ENCODE measurements at places on chromosomes 2 and 18. TPM values are rescaled to one million over a fixed set of nuclear protein-coding genes. Genes with fewer than 3 reads are reported as not detected.

Gene FAP
- not detected for total RNA-seq

Gene AGXT
- not detected for total RNA-seq

Gene ONECUT2
- 0.32 TPM for total RNA-seq

Gene HOXD13
- total RNA-seq, result 0.24 TPM

Gene MSTN
- not detected for total RNA-seq

Gene SCRN3
- 15.3 TPM for total RNA-seq

Gene NIF3L1
- total RNA-seq, result 42.6 TPM

Gene RNF181
- total RNA-seq, result 191 TPM

Gene FSHR
- not detected for total RNA-seq

Gene C2orf42
- total RNA-seq, result 7.0 TPM

Gene PPP1CB
- 136 TPM for total RNA-seq

Gene MOCOS
- 2.7 TPM for total RNA-seq

Gene LDAH
- total RNA-seq, result 18.0 TPM

Gene CDK5R2
- 2.3 TPM for total RNA-seq

Gene MYO3B
- total RNA-seq, result not detected

Gene IL1R2
- total RNA-seq, result 0.63 TPM

Gene C2orf49
- total RNA-seq, result 18.7 TPM

Gene MRPL33
- 311 TPM for total RNA-seq

Gene PLB1
- 1.8 TPM for total RNA-seq

Gene ZBTB7C
- total RNA-seq, result not detected

Gene GPR35
- 1.1 TPM for total RNA-seq

Gene PDE11A
- total RNA-seq, result 0.44 TPM

Gene RAX
- total RNA-seq, result not detected

Gene SPOPL
- 4.3 TPM for total RNA-seq

Gene RPRM
- 0.09 TPM for total RNA-seq

Gene UNC80
- total RNA-seq, result not detected

Gene REG1B
- not detected for total RNA-seq

Gene GREB1
- 3.7 TPM for total RNA-seq

Gene GCKR
- 0.41 TPM for total RNA-seq

Gene RIT2
- not detected for total RNA-seq

Gene SMIM21
- not detected for total RNA-seq

Gene LYG1
- 2.4 TPM for total RNA-seq

Gene GCG
- total RNA-seq, result not detected

Gene RANBP2
- 29.3 TPM for total RNA-seq

Gene MYO7B
- 0.19 TPM for total RNA-seq

Gene IL36B
- total RNA-seq, result 0.37 TPM

Gene LTBP1
- 23.2 TPM for total RNA-seq

Gene TMEM247
- total RNA-seq, result not detected

Gene PUM2
- 40.4 TPM for total RNA-seq

Gene OXER1
- not detected for total RNA-seq

Gene DYNAP
- not detected for total RNA-seq

Gene MLPH
- 326 TPM for total RNA-seq

Gene CCDC85A
- 0.12 TPM for total RNA-seq

Gene THAP4
- 79.5 TPM for total RNA-seq

Gene SERPINB7
- total RNA-seq, result 2.3 TPM

Gene CD302
- 2.5 TPM for total RNA-seq
